ENCODE measurements at places on chromosomes 5 and 9. TPM values are rescaled to one million over a fixed set of nuclear protein-coding genes. Genes with fewer than 3 reads are reported as not detected.

- no peaks in the 10 kb centered on the region for H3K36me3 ChIP-seq
- DNase-seq, result no peak
- no peaks in the 10 kb centered on the region for H3K4me1 ChIP-seq
- no peak overlapping the region for H3K27ac ChIP-seq
- H3K27me3 ChIP-seq, result no peaks in the 10 kb centered on the region
Observed at GRCh38 chr5:84032324-84032723, 311.7 kb upstream of the HAPLN1 start.

GRCh38 chr9:115849679-115850412, 303.7 kb upstream of the PAPPA start:
- no peak for DNase-seq
- H3K4me1 ChIP-seq, result no peaks in the 10 kb centered on the region
- no peaks in the 10 kb centered on the region for H3K36me3 ChIP-seq
- H3K4me3 ChIP-seq, result no peak overlapping the region
- H3K27ac ChIP-seq, result no peak overlapping the region

- no peak for DNase-seq
- no peaks in the 10 kb centered on the region for H3K27me3 ChIP-seq
- H3K27ac ChIP-seq, result no peak overlapping the region
- peaks cover 5% of the 10 kb centered on the region for H3K4me1 ChIP-seq
- H3K36me3 ChIP-seq, result no peaks in the 10 kb centered on the region
Observed at GRCh38 chr9:85723215-85723614, 18.5 kb downstream of the AGTPBP1 start.

GRCh38 chr9:128101690-128102089, 25.8 kb downstream of the PTGES2 start:
- peaks cover 36% of the 10 kb centered on the region for H3K36me3 ChIP-seq
- DNase-seq, result no peak
- H3K27me3 ChIP-seq, result no peaks in the 10 kb centered on the region
- peak overlapping the region; percentile 58 for H3K4me3 ChIP-seq
- no peak overlapping the region for H3K27ac ChIP-seq

GRCh38 chr5:43572357-43572756, 15.5 kb upstream of the PAIP1 start:
- no peaks in the 10 kb centered on the region for H3K4me1 ChIP-seq
- no peaks in the 10 kb centered on the region for H3K36me3 ChIP-seq
- H3K4me3 ChIP-seq, result no peak overlapping the region
- no peaks in the 10 kb centered on the region for H3K27me3 ChIP-seq
- DNase-seq, result no peak

The CDC37L1 gene
- total RNA-seq, result 11.2 TPM

The RLN2 gene
- total RNA-seq, result not detected

DNA sequence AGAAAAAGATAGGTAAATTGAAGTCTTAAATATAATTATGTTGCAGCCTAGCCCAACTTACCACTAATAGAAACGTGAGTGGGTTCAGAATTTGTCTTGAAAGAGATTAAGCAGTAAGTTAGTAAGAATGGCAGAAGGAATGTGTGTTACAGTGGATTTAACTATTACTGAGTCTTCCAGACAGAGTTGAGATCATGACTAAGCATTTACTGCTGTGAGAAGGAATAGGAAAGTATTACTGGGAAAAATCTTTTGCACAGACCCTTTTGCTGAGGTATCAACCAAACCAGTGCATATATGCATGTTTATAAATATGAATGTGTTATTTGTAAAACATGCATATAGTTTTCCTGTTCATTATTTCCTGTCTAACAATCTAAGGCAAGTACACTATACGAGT, 112.8 kb upstream of the EFNA5 start:
- H3K36me3 ChIP-seq, result no peaks in the 10 kb centered on the region
- no peak overlapping the region for H3K4me3 ChIP-seq
- H3K27ac ChIP-seq, result no peak overlapping the region
- peaks cover 3% of the 10 kb centered on the region for H3K4me1 ChIP-seq

The GSN gene
- total RNA-seq, result 44.0 TPM

DNA sequence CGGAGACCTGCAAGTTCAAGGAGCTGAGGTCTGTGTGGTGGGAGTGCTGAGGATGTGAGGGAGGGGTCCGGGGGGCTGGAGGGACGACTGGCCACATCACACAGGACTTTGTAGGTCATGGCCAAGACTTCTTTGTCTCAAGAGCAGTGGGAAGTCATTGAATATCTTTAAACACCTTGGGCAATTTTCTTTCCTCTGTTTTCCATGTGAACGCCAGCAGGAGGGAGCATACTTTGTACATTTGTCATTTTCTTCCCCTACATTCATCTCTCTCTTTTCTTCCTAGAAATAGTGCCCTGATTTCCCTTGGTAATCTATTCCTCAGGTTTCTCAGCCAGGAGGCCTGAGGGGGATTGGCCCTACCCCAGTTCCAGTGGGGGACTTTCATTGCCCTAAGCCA, 153.7 kb upstream of the MSX2 start:
- H3K4me1 ChIP-seq, result no peaks in the 10 kb centered on the region
- no peak overlapping the region for H3K27ac ChIP-seq
- no peaks in the 10 kb centered on the region for H3K27me3 ChIP-seq
- no peak overlapping the region for H3K4me3 ChIP-seq
- no peak for DNase-seq
- H3K36me3 ChIP-seq, result no peaks in the 10 kb centered on the region

DNA sequence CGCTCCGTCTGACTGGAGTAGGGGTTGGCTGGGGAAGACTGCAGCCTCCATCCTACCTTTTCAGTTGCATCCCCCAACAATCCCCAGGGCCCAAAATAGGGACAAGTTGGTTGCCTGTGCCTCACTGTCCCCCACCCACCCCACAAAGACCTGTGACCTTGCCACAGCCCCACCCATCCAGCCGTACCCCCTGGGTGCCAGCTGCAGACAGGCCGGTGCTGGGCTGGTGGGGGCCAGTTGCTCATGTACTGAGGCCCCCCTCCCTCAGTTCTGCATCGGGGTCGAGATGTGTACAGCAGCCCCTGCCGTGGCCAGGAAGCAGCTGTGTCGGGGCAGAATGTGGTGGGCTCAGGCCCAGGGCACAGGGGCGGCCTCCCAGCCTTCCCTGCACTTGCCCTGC, 374 bp downstream of the LCNL1 start:
- no peaks in the 10 kb centered on the region for H3K4me1 ChIP-seq
- no peaks in the 10 kb centered on the region for H3K27me3 ChIP-seq
- no peak overlapping the region for H3K27ac ChIP-seq
- no peak for DNase-seq
- H3K36me3 ChIP-seq, result no peaks in the 10 kb centered on the region

- H3K36me3 ChIP-seq, result no peaks in the 10 kb centered on the region
- no peak overlapping the region for H3K27ac ChIP-seq
- H3K4me3 ChIP-seq, result no peak overlapping the region
- DNase-seq, result no peak
- H3K27me3 ChIP-seq, result no peaks in the 10 kb centered on the region
- no peaks in the 10 kb centered on the region for H3K4me1 ChIP-seq
Observed at GRCh38 chr9:76692458-76693129, 71.6 kb upstream of the PCA3 start.

- H3K4me1 ChIP-seq, result no peaks in the 10 kb centered on the region
- H3K36me3 ChIP-seq, result no peaks in the 10 kb centered on the region
- H3K27ac ChIP-seq, result no peak overlapping the region
- no peak for DNase-seq
Observed at GRCh38 chr5:71836084-71836483, 117.0 kb downstream of the CARTPT start.

DNA sequence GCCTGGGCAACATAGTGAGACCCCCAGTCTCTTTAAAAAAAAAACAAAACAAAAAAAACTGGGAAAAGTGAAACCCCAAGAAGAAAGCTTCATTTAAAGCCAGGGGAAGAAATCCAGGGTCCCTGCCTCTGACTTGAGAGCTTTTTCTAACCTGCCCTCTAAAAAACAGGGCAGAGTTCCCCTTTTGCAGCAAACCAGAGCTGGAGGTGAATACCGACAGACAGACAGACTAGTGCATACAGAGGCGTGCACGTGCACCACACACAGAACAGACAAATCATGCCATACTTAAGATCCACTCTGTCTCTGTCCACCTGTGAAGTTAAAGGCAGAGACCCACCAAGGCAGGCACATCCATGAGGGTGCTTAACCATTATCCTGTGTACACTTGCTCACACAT, 11.7 kb upstream of the AQP3 start:
- no peak overlapping the region for H3K27ac ChIP-seq
- H3K36me3 ChIP-seq, result peaks cover 10% of the 10 kb centered on the region
- H3K27me3 ChIP-seq, result no peaks in the 10 kb centered on the region
- H3K4me1 ChIP-seq, result no peaks in the 10 kb centered on the region

The BNIP1 gene
- 9.2 TPM for total RNA-seq

The IL31RA gene
- total RNA-seq, result 0.44 TPM

DNA sequence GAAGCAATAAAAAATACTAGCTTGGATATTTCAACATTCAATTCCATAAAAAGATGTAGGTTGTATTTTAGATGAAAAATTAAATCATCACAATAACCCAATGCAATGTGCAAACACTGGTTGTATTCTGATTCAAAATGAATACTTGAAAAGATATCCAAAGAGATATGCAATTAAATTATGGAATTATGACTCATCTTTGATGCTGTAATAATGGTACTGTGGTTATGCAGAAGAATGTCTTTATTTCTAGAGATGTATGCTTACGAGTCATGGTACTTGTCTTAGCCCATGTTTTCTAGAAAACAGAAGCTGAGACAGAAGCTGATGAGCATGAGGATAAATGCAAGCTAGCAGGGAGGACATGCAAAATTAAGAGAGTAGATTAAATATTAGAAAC, 1941.4 kb upstream of the NUDT12 start:
- no peaks in the 10 kb centered on the region for H3K36me3 ChIP-seq
- H3K4me1 ChIP-seq, result no peaks in the 10 kb centered on the region
- no peak for DNase-seq
- no peak overlapping the region for H3K4me3 ChIP-seq
- H3K27ac ChIP-seq, result no peak overlapping the region
- no peaks in the 10 kb centered on the region for H3K27me3 ChIP-seq

DNA sequence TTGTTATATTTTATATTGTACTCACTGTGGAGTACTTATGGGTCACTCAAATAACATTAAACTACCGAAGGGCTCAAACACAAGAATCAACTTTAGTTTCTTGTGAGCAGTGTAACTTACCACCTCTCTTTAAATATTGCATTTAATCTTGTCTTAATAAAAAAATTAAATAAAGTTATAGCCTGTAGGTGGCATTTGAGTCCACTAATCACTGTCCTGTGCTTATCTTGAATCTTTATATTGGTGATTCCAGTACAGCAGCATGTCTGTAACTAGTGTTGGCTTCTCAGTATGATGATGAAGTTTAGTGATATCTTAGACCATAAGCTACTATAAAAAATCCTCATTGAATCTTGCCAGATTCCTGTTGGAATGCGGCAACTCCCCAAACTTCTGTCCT, 313.8 kb downstream of the FAM170A start:
- H3K4me1 ChIP-seq, result no peaks in the 10 kb centered on the region
- H3K27ac ChIP-seq, result no peak overlapping the region
- no peaks in the 10 kb centered on the region for H3K36me3 ChIP-seq
- no peaks in the 10 kb centered on the region for H3K27me3 ChIP-seq
- DNase-seq, result no peak

- no peaks in the 10 kb centered on the region for H3K36me3 ChIP-seq
- peak overlapping the region; percentile 83 for H3K27ac ChIP-seq
- no peak for DNase-seq
- no peaks in the 10 kb centered on the region for H3K27me3 ChIP-seq
- H3K4me3 ChIP-seq, result peak overlapping the region; percentile 80
Observed at GRCh38 chr9:137201205-137201868, 796 bp upstream of the TPRN start.

DNA sequence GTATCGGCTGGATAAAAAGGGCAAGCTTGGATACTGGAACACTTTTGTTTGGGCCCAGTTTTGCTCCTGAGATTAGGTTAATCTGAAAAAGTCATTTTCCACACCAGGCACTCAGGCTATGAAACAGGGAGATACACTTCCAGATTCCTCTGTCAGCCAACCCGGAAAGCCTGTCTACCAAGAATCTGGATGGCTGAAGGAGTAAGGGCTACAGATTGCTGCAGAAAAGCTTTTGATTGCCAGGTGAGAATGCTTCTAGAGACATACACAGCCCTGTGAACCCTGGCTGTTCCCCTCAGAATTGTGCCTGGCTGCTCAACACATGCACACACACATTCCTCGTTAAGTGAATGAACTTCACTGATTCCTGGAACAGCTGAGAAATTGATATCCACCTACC, 114.4 kb downstream of the PSD2 start:
- no peak overlapping the region for H3K27ac ChIP-seq
- no peaks in the 10 kb centered on the region for H3K27me3 ChIP-seq
- no peaks in the 10 kb centered on the region for H3K36me3 ChIP-seq
- DNase-seq, result no peak

GRCh38 chr5:29193972-29194371, 1999.5 kb upstream of the CDH6 start:
- no peaks in the 10 kb centered on the region for H3K4me1 ChIP-seq
- H3K27me3 ChIP-seq, result no peaks in the 10 kb centered on the region
- no peak overlapping the region for H3K4me3 ChIP-seq
- no peak for DNase-seq

GRCh38 chr9:134778156-134778555, 102.5 kb upstream of the FCN2 start:
- H3K27me3 ChIP-seq, result peaks cover 2% of the 10 kb centered on the region
- no peaks in the 10 kb centered on the region for H3K36me3 ChIP-seq
- H3K4me3 ChIP-seq, result no peak overlapping the region
- H3K27ac ChIP-seq, result no peak overlapping the region
- DNase-seq, result no peak
- no peaks in the 10 kb centered on the region for H3K4me1 ChIP-seq

The ZDHHC11 gene
- total RNA-seq, result 10.3 TPM

- peaks cover 4% of the 10 kb centered on the region for H3K4me1 ChIP-seq
- H3K4me3 ChIP-seq, result no peak overlapping the region
- H3K27me3 ChIP-seq, result no peaks in the 10 kb centered on the region
- no peak overlapping the region for H3K27ac ChIP-seq
Observed at GRCh38 chr9:133876144-133876543, 116.0 kb downstream of the VAV2 start.

GRCh38 chr5:154352960-154353548, 92.7 kb upstream of the SAP30L start:
- no peak for DNase-seq
- no peak overlapping the region for H3K4me3 ChIP-seq
- H3K27ac ChIP-seq, result no peak overlapping the region
- H3K36me3 ChIP-seq, result no peaks in the 10 kb centered on the region
- no peaks in the 10 kb centered on the region for H3K27me3 ChIP-seq
- H3K4me1 ChIP-seq, result no peaks in the 10 kb centered on the region

The SPEF2 gene
- 6.0 TPM for total RNA-seq

DNA sequence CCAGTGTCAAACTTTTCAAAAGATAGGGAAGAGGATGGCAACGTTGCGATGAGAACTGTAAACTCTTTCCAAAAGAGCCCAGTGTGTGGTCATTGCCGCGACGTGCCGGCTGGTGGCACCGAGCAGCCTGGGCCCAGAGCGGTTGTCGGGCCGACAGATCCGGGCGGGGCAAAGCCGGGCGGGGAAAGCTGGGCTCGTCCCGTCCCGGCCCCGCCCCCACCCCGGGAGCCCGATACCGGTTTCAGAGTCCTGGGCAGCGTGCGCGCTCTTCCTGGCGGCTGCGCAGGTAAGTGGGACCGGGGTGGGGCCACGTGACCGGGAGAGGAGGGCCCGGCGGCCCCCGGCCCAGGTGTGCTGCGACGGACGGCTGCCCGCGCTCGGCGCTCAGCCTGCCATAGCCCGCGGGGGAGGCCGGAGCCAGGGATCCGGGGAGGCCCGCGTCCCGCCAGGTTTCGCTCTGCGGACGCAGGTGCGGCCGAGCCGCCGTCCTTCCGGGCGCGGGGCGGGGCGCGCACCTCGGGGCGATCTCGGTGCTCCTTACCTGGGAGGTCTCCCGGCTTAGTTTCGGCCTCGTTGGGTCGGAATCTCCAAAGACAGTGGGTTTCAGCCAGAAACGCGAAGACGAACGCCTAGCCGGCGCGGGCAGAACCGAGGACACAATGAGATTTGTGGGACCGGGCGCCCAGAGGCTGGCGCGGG, at the start of gene MARVELD2:
Gene MARVELD2 (plus strand): TSS at position 232 of the 699 bp plus-strand sequence. CDS start 4,270 bp downstream, outside the sequence.
- H3K4me1 ChIP-seq, result peaks cover 4% of the 10 kb centered on the region
- H3K27me3 ChIP-seq, result no peaks in the 10 kb centered on the region
- no peaks in the 10 kb centered on the region for H3K36me3 ChIP-seq
- DNase-seq, result peak; percentile 98
- H3K4me3 ChIP-seq, result peak within 1 kb of the TSS; percentile 60
- H3K27ac ChIP-seq, result peak within 1 kb of the TSS; percentile 86

Data from pancreas (tissue), 10 donors.